ENCODE measurements at places on chromosomes 6 and 20. TPM values are rescaled to one million over a fixed set of nuclear protein-coding genes. Genes with fewer than 3 reads are reported as not detected.

The AIF1 gene
- total RNA-seq: 62.0 TPM

The POU5F1 gene
- not detected for total RNA-seq

The RSPO4 gene
- total RNA-seq: not detected

The GSTA2 gene
- total RNA-seq: not detected

The INSM1 gene
- total RNA-seq: 7.1 TPM

The SLC52A3 gene
- total RNA-seq: not detected

The ARG1 gene
- total RNA-seq: not detected

The RSPH4A gene
- total RNA-seq: 0.08 TPM

The PSORS1C1 gene
- not detected for total RNA-seq

The MLN gene
- total RNA-seq: not detected

The CDC25B gene
- 58.6 TPM for total RNA-seq

The KIF6 gene
- 0.23 TPM for total RNA-seq

The RAD21L1 gene
- not detected for total RNA-seq

The PACSIN1 gene
- 0.13 TPM for total RNA-seq

The ZC3H12D gene
- total RNA-seq: 89.8 TPM

The PNLDC1 gene
- total RNA-seq: 0.30 TPM

The PAK5 gene
- not detected for total RNA-seq

The SIRPD gene
- total RNA-seq: not detected
